Esophagus mucosa (tissue), 1 donor: ENCODE measurements at places on chromosomes 4 and X. TPM values are rescaled to one million over a fixed set of nuclear protein-coding genes. Genes with fewer than 3 reads are reported as not detected.

Gene ANK2
- 1.6 TPM for total RNA-seq

Gene IGFBP7
- total RNA-seq = 40.9 TPM

Gene KDM6A
- total RNA-seq = 28.0 TPM

Gene SPANXN3
- not detected for total RNA-seq

Gene PLS3
- total RNA-seq = 145 TPM

Gene GUCY1A1
- 2.5 TPM for total RNA-seq

Gene AWAT2
- total RNA-seq = not detected

Gene FAAH2
- total RNA-seq = 4.8 TPM

Gene NR3C2
- total RNA-seq = 1.1 TPM

Gene PLP1
- total RNA-seq = 0.04 TPM

Gene SPANXC
- not detected for total RNA-seq

Gene FAM236B
- not detected for total RNA-seq

Gene OPHN1
- 4.7 TPM for total RNA-seq

Gene ASB5
- total RNA-seq = 0.16 TPM

Gene DMRTC1
- total RNA-seq = not detected

Gene FABP2
- total RNA-seq = not detected

Gene PJA1
- 10.6 TPM for total RNA-seq
